ENCODE measurements at places on chromosomes 12 and 14.
A peak's percentile ranks its signal among the peaks of the same experiment; 100 is the strongest.

DNA sequence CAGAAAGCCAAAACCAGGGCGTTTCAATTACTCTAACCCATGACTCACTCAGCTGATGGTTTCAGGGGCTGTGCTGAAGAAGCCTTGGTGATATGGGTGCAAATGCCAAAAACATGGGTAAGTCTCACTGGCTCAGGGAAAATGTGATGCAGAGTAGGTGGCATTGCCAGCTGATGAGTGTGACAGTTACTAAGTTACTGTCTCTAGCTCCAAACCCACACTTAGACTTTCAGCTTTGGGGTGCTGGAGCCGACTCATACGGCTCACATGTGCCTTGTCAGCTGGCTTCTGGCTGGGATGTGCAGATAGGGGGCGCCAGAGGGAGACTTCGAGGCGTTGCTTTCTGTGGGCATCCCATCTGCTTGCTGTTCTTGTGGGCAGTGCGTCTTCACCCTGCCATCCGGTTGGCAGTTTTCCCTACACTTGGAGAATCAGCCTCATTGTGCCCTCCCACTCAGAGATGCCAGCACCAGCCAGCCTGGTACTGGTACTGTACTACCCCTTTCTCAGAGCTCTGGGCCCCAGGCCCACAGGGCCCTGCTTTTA is 11.1 kb upstream of the KRT7 start:
- peak; percentile 34 for DNase-seq

- no peak for DNase-seq
Measured at GRCh38 chr12:2646341-2646740, 148.4 kb upstream of the FKBP4 start.

DNA sequence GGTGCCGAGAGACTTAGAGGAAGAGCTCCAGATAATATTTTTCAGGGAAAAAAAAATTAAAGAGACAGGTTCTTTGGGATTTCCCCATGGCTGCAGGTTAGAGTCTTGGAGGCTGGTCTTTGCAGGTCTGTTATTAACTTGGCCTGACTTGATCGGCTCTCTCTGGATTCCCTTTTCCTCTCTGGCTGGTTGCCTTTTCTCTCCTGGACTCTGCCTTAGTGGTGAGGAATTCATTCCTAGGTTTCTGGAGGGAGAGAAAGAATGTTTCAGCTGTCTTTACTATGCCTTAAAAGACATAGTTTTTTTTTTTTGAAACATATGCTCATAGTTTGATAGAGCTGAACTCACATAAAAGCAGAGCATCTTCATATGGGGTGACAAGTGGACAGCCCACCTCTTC is 336.3 kb downstream of the BMP4 start:
- no peak for DNase-seq

GRCh38 chr12:27631813-27632491 is 64.3 kb upstream of the REP15 start:
- no peak for DNase-seq

GRCh38 chr12:47650469-47650868 is 55.4 kb downstream of the RPAP3 start:
- DNase-seq = no peak

DNA sequence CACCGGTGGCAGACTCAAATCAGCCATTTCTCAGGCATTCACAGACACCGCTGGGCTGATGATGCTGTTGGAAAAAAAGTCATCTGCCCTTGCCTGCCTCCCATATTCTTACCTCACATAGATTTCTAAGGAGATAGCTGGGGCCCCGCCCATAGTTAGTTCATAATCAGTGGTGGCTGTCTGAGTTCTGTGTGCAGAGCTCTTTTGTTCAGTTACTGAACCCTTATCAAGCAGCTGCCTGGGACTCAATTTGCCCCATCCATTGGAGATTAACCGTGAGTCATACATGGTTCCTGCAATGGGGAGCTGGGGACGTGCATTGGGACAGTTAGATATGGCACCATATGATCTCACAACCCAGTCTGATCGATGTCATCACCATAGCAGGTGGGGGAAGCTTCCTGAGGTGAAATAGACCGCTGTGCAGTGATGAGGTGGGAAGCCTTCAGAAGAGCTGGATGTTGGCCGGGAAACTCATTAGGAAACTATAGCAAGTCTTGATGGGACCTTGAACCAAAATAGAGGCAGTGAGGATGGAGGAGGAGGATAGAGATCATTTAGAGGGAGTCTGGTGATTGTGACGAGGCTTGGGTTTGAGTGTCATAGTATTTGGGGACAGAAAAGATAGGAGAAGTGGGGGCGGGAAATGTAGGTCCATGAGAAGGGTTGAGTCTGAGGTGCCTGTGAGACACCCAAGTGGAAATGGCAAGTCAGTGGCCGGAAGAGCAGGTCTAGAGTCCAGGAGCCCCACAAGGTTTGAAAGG is 147.8 kb downstream of the GCH1 start:
- DNase-seq = no peak

DNA sequence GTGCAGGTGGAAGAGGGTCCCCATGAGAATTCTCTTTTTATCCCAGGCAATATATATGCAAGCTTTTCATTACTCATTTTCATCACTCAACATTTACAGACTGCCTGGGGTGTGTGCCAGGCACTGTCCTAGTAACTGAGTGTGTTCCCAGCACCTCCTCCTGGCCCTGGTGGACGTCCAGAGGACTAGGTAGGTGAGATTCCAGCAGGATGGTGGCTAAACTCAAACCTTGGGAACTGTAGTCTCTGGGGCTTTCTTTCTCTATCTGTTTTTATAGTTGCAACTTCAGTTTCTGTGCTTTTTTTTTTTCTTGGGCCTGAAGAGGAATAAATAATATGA is 63.8 kb downstream of the SUSD6 start:
- DNase-seq = no peak

DNA sequence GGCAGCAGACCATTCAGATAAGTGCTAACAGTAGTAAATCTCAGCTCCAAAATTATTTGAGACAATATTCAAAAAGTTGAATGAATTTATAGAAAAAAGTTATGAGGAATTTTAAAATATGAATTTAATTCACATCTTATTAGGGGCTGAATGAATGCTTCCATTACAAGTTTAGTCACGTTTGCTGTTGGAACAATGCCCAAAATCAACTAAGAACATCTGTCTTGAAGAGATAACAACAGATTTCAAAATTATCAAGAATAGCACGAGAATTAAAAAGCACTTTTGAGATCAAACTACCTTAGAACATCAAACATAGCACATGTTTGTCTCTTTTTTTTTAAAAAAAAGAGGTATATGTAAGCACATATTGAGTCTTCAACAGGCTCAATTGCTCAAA is 115.4 kb upstream of the PPFIA2 start:
- no peak for DNase-seq

Measured in activated T-cell treated with anti-CD3 and anti-CD28 coated beads for 4 hours (primary cell).